ENCODE measurements at places on chromosomes 5 and 9.

GRCh38 chr5:95554331-95554646 lies 488 bp downstream of the SKIC3 start:
- DNase-seq = no peak

DNA sequence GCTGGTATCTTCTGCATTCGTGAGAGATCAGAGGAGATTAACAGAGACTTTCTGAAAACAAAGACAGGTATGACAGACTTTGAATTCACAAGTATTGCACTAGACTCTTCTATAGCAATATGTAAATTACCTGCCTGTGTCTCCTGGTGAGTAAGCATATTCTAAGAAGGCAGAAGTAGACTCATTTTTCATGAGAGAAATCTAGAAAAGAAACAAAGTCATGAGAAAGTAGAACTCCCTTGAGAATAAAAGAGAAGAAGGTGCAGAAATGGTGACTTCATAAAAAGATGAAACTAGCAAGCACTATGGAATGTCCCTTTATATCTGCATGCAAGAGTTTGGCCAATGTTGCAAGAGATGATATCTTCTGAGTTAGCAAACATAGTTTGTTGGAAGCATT lies 419.8 kb downstream of the DMRT2 start:
- peak; percentile 26 for DNase-seq

- peak; percentile 22 for DNase-seq
These were observed 44.8 kb upstream of the SNX2 start for GRCh38 chr5:122730037-122730436.

- no peak for DNase-seq
These were observed 45.7 kb downstream of the MUSK start for GRCh38 chr9:110714314-110714713.

- DNase-seq = no peak
These were observed 1.3 kb downstream of the TXN start for GRCh38 chr9:110255034-110255462.

DNA sequence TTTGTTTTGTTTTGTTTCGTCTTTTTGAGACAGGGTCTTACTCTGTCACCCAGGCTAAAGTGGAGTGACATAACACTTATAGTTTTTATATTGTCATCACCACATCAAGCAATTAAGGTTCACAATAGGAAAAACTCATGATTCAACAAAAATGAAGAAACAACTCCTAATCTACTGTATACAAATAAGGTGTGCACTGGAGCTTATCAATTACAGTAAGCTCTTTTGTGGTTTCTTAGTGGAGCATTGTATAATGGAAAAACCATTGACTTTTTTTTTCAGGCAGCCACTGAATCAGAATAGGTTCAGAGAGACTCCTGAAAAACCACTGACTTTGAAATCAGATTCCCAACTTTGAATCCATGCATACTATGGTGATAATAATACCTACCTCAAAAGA lies 10.8 kb upstream of the PLIN2 start:
- no peak for DNase-seq

DNA sequence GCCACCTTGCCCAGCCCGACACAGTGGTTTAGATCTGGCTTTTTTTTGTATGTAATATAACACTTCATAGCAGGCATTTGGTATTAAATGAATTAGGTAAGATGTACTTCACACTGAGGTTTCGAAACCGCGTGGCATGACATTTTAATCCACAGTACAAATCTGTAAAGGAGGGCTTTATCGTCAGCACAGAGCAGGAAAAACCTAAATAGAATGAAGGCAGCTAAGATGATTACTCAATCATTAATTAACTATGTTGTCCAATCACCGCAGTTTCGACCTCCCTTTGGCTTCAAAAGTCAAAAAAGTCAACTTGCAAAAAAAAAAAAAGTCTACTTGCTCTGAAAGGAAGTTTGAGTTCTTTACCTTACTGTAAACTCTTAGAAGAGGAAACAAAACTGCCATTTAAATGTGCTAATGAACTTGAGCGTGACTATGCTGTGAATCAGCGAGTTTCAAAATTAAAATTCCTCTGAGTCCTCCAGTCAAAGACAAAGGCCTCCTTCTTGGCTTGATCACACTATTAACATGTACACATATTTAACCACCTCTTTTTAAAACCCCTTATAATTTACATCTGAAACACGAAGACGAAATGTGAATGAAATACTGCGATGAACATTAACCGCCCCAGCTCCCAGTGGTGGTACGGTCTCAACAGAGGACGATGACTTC lies 698 bp upstream of the SEC24A start:
- DNase-seq = peak; percentile 61

DNA sequence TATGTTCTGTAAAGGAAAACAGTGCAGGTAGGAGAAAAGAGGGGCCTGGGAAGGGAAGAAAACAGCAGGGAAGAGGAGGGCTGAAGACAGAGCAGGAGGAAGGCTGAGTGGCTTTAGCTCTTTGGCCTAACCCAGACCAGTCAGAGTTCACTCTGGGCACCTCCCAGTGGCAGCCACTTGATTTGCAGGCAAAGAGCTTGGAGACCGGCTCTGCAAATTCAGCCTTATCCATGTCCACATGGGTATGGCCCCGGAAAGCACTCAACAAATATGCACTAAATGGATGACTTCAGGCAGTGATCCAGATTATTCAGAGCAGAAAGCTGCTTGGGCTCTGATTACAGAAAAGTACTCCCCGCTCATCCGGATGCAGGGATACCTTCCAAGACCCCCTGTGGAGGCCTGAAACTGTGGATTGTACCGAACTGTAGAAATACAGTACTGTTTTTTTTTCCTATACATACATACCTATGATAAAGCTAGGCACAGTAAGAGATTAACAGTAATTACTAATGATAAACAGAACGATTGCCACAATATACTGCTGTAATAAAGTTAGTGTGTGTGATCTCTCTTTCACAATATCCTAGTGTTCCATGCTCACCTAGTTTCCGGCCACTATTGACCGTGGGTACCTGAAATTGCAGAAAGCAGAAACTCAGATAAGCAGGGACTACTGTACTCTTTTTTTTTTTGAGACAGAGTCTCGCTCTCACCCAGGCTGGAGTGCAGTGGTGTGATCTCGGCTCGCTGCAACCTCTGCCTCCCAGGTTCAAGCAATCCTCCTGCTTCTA lies 4.6 kb upstream of the RNU6ATAC start:
- no peak for DNase-seq

- DNase-seq = no peak
These were observed 75.7 kb downstream of the FBN2 start for GRCh38 chr5:128462330-128462729.

DNA sequence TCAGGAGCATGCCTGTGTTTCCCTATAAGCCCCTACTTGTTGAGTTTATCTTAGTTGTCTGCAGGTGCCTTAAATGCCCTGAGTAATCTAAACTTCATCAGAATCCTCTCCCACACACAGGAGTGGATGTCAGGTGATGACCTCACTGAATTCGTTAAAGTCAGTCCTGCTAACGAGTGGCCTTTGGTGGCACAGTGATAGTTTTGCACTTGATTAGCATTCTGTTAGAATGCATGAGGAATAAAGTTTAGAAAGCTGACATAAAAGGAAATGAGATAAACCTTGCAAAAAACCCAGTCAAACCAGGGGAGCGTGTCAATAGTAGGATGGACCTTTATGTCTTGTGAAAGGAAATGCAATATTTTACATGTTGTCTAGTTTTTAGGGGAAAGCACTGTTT lies 4.5 kb downstream of the TRIM32 start:
- DNase-seq = no peak

DNA sequence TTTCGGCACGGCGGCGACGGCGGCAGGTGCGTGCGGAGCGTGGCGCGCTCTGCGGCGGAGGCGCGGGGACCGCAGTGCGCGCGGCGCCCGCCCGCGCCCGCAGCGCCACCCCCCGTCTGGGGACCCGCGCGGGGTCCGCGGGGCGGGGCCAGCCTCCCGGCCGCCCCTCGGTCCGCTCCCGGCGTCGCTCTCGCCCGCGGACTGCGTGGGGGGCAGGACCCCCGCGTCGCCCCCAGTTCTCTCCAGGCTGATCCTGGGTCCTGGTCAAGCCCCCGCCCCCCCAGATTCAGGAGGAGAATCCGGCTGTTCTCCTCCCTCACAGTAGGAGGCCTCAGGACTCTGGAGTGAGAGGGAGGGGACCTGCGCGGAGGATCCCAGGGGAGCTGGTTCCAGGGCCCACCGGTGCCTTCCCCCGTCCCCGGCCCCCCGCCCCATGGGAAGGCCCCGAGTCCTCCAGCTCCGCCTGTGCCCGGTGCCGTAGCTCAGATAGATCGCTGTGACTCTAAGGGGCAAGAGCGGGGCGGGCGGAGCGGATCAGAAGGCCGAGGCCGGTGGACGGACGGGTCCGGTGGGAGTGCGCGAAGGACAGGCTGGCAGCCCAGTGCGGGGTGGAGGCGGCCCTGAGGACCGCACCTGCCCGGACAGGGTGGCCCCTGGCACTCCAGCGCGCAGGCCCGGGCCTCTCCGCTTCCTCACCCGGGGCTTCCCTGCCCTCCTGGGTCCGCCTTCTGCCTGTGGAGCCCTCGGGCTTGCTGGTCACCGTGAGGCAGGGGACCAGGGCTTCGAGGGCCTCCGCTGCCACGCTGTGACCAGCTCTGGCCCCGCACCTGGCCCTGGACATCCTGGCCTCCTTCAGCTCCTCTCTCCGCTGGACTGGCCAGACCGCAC lies at the start of gene RNF208:
TSS of gene RNF208 (minus strand) at position 51 of the 888 bp plus-strand sequence. CDS start 1,028 bp downstream, outside the sequence.
- no peak for DNase-seq

DNA sequence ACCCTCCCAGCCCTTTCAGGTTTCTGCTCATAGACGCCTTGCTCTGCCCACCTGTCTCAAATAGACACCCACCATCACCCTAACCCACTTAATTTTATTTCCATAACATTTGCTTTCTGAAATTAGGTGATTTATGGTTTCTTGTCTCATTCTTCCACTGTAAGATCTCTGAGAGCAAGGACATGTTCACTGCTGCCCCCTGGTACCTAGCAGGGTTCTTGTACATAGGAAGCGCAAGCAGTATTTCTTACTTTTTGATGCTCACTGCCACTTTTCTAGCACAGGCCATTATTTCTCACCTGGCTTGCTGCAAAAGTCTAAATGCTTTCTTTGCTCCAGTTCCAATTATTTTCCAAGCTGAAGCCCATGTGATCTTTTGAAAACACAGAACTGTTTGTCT lies 16.8 kb downstream of the C9orf57 start:
- DNase-seq = no peak

DNA sequence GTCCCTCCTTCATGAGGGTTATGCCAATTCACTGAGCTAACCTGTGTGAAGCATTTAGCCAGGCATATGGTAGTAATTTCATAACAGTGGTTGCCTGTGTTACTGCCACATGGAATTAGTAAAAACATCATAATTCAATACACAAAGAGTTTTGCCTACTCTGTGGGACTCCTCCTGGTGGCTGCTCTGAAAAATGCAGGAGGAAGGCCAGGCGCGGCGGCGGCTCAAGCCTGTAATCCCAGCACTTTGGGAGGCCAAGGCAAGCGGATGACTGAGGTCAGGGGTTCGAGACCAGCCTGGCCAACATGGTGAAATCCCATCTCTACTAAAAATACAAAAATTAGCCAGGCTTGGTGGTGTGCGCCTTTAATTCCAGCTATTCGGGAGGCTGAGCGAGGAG lies 547.3 kb downstream of the CDK5RAP2 start:
- DNase-seq = no peak

- no peak for DNase-seq
These were observed 39.5 kb upstream of the PHF2 start for GRCh38 chr9:93536874-93537273.

DNA sequence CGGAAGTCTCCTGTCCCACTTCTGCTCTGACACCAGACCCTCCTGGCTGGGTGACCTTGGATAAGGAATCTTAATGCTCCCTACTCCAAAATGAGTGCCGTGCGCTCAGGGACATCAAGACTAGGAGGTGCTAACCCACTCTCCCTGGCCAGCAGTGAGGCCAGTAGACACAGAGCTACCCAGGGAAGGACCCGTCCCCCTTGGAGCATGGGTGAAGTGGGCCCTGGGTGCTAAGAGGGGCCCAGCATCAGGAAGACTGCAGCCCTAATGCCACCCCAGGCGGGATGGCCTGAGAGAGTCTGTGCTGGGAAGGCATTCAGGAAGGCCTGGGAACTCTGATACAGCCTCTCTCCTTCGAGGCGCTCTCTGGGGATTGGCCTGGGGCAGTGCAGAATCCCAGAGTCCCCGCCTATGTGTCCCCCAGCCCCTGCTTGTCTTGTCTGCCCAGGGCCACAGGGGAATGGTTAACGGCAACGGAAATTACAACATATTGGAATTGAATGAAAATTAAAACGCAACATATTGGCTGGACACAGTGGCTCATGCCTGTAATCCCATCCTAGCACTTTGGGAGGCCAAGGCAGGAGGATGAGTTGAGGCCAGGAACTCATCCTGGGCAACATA lies 29.7 kb upstream of the RNU6ATAC start:
- DNase-seq = no peak

DNA sequence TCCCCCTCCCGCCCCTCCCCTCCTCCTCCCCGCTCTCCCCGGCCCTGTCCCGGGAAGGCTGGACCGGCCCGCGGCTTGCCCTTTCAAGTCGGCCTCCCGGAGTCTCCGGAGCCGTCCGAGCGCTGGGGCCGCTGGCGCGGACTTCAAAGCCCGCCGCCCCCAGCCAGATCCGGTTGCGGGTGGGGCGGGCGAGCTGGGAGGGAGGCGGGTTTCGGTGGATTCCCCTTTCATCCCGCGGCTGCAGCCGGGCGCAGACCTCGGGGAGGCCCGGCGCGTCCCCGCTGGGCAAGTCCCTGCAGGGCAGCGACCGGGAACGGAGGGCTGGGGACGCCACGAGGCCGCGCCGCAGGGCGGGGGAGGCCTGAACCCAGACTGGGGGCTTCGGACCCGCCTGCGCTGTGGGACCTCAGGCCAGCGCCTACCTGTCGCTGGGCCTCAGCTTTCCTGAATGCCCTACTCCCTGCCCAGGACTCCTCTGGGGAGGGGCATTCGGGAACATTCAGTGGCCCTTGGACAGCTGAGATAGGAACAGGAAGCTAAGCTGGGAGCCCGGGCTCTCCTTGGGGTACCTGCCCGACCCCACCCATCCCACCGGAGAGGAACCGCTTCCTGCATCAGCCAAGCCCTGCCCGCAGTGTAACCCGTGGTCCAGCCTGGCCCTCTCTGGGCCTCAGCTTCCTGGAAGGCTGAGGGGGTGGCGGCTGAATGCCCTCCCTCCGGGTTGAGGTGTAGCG lies 23.4 kb downstream of the C9orf50 start:
- peak; percentile 76 for DNase-seq

- DNase-seq = no peak
These were observed 42.2 kb upstream of the PDE8B start for GRCh38 chr5:77168161-77168878.

DNA sequence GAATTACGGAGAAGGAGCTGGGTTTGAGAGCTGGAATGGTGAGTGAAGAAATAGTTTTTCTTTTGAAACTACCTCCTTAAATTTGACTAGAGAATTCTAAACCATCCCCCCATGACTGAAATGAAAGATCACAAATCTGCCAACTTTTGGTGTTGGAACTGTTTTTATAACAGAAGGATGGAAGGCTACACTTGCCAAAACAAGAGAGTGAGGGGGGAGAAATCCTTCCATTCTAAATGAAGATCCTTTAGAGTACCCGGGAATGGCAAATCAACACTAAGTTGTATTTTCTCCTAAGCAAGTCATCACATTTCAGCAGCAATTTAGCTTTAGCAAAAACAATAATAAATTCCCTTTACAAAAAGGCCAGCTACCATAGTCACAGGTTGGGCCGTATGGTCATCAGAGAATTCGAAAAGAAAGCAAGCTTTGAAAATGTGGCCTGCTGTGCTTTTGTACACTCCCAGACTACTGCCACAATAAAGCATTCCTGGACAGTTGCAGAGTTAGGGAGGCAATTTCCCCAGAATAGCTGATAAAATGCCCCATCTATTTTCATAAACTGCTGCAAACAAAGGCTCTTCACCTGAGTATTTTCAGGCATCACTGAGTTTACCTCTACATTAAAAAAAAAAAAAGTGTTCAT lies 25.0 kb upstream of the FREM1 start:
- no peak for DNase-seq
